ENCODE measurements at places on chromosomes 11 and 22. TPM values are rescaled to one million over a fixed set of nuclear protein-coding genes. Genes with fewer than 3 reads are reported as not detected.

The PANX2 gene
- total RNA-seq = 0.83 TPM

The GPHA2 gene
- total RNA-seq = not detected

The KRTAP5-2 gene
- not detected for total RNA-seq

The TTC12 gene
- 13.5 TPM for total RNA-seq

The MS4A4A gene
- not detected for total RNA-seq

The UPB1 gene
- 0.33 TPM for total RNA-seq

The OVOL1 gene
- total RNA-seq = not detected

The TREH gene
- not detected for total RNA-seq

The SLC5A1 gene
- total RNA-seq = not detected

The NPTXR gene
- total RNA-seq = 0.91 TPM

The RASGRP2 gene
- 183 TPM for total RNA-seq

The CNGA4 gene
- 0.30 TPM for total RNA-seq

The REXO2 gene
- total RNA-seq = 82.1 TPM

The CFAP300 gene
- total RNA-seq = not detected

The LYVE1 gene
- not detected for total RNA-seq

The RCN1 gene
- 21.0 TPM for total RNA-seq

The MS4A3 gene
- not detected for total RNA-seq

The CSNK2A3 gene
- 1.9 TPM for total RNA-seq

The C11orf91 gene
- total RNA-seq = not detected

The SCARF2 gene
- 1.2 TPM for total RNA-seq

The SLC25A18 gene
- total RNA-seq = not detected

The OR52H1 gene
- total RNA-seq = not detected

The RTN4RL2 gene
- 0.35 TPM for total RNA-seq

The KDELR3 gene
- total RNA-seq = 0.75 TPM

The SLC22A12 gene
- not detected for total RNA-seq

The GRIK4 gene
- not detected for total RNA-seq

The TEX12 gene
- not detected for total RNA-seq

The PVALB gene
- total RNA-seq = not detected

The GAL3ST3 gene
- total RNA-seq = not detected

The EMID1 gene
- total RNA-seq = 0.18 TPM

The CCDC73 gene
- total RNA-seq = not detected

The SCN3B gene
- not detected for total RNA-seq

The CCDC15 gene
- 9.2 TPM for total RNA-seq

The SNRPD3 gene
- 87.1 TPM for total RNA-seq

The TNNI2 gene
- total RNA-seq = 0.60 TPM

The CD151 gene
- total RNA-seq = 28.0 TPM

The PLET1 gene
- not detected for total RNA-seq

The DNAJB13 gene
- total RNA-seq = not detected

The FHIP1B gene
- 19.1 TPM for total RNA-seq

The PLAAT5 gene
- total RNA-seq = not detected

The LIPT2 gene
- total RNA-seq = 2.6 TPM

The APOL4 gene
- total RNA-seq = 7.6 TPM

The FDXACB1 gene
- 2.9 TPM for total RNA-seq

The SLC35E4 gene
- 5.3 TPM for total RNA-seq

The LPXN gene
- 137 TPM for total RNA-seq

The OR8G5 gene
- total RNA-seq = not detected

The ELF5 gene
- not detected for total RNA-seq

Measured in activated CD4-positive, alpha-beta memory T cell treated with anti-CD3 and anti-CD28 coated beads, Interleukin-2, amount 10 ng/mL, durations not matched to agents 7 days and 5 days (primary cell).